M059J (cell line): ENCODE measurements at places on chromosomes 5 and 9.

- no peak for DNase-seq
These were observed 19.6 kb upstream of the HRH2 start for GRCh38 chr5:175638305-175638704.

DNA sequence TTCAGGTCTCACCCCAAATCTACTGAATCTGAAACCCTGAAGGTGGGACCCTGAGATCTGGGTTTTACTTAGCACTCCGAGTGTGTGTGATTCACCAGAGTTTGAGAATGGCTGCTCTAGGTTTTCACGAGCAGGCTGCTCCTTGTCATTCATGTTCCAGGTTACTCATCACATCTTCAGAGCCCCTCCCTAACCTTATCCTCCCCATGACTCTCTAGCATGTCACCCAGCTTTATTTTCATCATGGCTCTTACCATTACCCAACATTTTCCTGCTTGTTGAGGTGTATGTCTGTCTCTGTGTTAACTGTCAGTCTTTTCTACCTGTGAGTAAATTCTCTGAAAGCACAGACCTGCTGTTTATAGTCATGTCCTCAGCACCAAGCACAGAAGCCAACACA is 319.2 kb downstream of the NSG2 start:
- no peak for DNase-seq

- peak; percentile 87 for DNase-seq
These were observed 33.0 kb downstream of the IRF1 start for GRCh38 chr5:132457371-132458225.

DNA sequence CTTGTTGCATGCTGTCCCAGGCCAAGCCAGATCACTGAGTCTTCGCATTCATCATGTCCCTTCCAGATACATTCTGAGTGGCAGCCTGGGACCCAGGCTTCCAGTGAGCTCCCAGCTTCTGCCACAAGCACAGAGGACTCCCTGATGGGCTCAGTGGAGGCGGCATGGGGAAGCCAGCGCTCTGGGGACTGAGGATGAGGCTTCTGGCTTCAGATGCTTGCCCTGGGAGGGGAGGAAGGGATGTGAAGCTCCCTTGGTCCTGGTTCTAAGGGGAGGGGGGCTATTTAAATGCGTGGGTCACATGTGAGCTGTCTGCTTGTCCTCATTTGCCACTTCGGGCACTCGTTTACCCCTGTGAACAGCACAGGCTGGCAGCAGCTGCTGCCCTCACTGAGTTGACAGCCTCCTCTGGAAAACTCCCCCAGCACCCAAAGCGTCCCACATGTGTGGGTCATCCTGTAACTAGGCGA is 174.0 kb downstream of the NR3C1 start:
- no peak for DNase-seq

GRCh38 chr5:67014957-67015400 is 181.6 kb downstream of the CD180 start:
- peak; percentile 32 for DNase-seq

DNA sequence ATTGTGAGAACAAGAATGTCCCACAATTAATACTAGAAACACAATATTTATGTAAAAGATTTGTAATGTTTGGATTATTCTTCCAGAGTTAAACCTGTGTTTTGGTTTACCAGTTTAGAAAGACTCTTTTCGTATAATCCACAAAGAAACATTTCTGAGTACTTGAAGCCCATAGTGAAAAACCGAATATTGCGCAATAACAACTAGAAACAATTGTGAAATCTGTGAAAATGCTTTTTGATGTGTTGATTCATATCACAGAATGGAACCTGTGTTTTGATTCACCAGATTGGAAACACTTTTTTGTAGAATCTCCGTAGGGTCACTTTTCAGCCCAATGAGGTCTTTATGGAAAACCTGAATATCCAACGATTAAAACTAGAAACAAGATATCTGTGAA is 386.2 kb downstream of the PRDM9 start:
- no peak for DNase-seq
